ENCODE measurements at places on chromosomes 1 and 21. TPM values are rescaled to one million over a fixed set of nuclear protein-coding genes. Genes with fewer than 3 reads are reported as not detected.

Gene CELA3B
- not detected for polyA plus RNA-seq

Gene PCAT6
- 0.48 TPM for polyA plus RNA-seq

Gene KPRP
- polyA plus RNA-seq, result not detected

Gene DNAJC28
- not detected for polyA plus RNA-seq

Gene MTARC1
- 0.22 TPM for polyA plus RNA-seq

Gene WNT9A
- not detected for polyA plus RNA-seq

Gene SPRR1B
- not detected for polyA plus RNA-seq

Gene FHAD1
- polyA plus RNA-seq, result not detected

Gene ERI3
- 90.4 TPM for polyA plus RNA-seq

Gene CAMK1G
- polyA plus RNA-seq, result not detected

Gene KCNE2
- not detected for polyA plus RNA-seq

Gene ADAMTS5
- not detected for polyA plus RNA-seq

Gene FCMR
- 120 TPM for polyA plus RNA-seq

Gene TEDDM1
- polyA plus RNA-seq, result not detected

Gene STUM
- polyA plus RNA-seq, result not detected

Gene RAB13
- polyA plus RNA-seq, result 16.2 TPM

Gene EDN2
- 0.43 TPM for polyA plus RNA-seq

Gene GPR153
- polyA plus RNA-seq, result 0.10 TPM

Gene INSRR
- polyA plus RNA-seq, result not detected

Gene DEDD
- 33.2 TPM for polyA plus RNA-seq

Gene SNAPIN
- polyA plus RNA-seq, result 78.1 TPM

Gene GJA8
- not detected for polyA plus RNA-seq

Gene GIPC2
- polyA plus RNA-seq, result 0.23 TPM

Gene FNDC5
- 0.15 TPM for polyA plus RNA-seq

Gene CD48
- 313 TPM for polyA plus RNA-seq

Gene TMEM51
- 4.0 TPM for polyA plus RNA-seq

Gene MMP23B
- 0.76 TPM for polyA plus RNA-seq

Gene PRAMEF27
- not detected for polyA plus RNA-seq

Gene WNT3A
- not detected for polyA plus RNA-seq

Gene AKNAD1
- 0.40 TPM for polyA plus RNA-seq

Gene FOXE3
- polyA plus RNA-seq, result not detected

Gene S100A9
- 0.31 TPM for polyA plus RNA-seq

Gene HLX
- 0.69 TPM for polyA plus RNA-seq

Gene LCE2C
- polyA plus RNA-seq, result not detected

Gene FAM110D
- not detected for polyA plus RNA-seq

Gene PLA2G2D
- polyA plus RNA-seq, result not detected

Measured in GM12878 (cell line).